ENCODE measurements at places on chromosomes 12 and 14.

GRCh38 chr14:34038358-34039057 is 87.6 kb upstream of the EGLN3 start:
- no peak for DNase-seq

- DNase-seq = no peak
These were observed 44.6 kb downstream of the SRGAP1 start for GRCh38 chr12:63888908-63889635.

DNA sequence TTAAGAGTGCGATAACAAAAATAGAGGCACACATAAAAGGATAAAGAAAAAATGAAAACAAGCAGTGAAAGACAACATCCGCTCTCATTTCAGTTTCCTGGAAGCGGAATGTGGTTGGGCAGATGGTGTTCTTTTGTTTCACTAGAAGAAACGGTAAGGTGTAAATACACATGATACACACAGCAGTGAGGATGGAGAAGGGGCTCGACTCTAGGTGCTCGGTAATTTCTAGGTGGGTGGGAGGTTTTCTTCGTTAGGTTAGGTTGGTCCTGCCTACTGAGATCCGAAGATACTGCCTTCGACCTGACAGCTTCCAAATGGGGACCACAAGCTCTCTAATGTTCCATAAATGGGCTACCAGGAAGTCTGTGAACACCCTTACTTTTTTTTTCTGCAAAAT is 1082.5 kb downstream of the BCL11B start:
- no peak for DNase-seq

DNA sequence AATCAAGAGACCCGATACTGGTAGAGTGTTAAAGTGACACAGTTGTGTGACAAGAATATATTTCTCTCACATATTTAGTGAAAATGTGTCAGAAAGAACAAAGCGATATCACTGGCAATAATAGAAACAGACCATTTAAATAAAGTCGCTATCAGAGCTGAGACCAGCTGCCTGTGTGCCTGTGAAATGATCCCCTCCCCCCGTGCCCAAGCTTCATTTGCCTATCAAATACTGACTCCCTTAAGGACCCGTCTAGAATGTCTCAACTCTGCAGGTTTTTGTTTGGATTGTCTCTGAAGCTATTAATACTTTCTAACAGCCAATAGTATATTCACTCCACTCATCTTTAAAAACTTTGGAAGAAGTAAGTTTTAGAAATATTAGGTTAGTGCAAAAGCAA is 98.9 kb downstream of the EGLN3 start:
- no peak for DNase-seq

GRCh38 chr14:99260116-99260515 is 11.9 kb downstream of the BCL11B start:
- no peak for DNase-seq

DNA sequence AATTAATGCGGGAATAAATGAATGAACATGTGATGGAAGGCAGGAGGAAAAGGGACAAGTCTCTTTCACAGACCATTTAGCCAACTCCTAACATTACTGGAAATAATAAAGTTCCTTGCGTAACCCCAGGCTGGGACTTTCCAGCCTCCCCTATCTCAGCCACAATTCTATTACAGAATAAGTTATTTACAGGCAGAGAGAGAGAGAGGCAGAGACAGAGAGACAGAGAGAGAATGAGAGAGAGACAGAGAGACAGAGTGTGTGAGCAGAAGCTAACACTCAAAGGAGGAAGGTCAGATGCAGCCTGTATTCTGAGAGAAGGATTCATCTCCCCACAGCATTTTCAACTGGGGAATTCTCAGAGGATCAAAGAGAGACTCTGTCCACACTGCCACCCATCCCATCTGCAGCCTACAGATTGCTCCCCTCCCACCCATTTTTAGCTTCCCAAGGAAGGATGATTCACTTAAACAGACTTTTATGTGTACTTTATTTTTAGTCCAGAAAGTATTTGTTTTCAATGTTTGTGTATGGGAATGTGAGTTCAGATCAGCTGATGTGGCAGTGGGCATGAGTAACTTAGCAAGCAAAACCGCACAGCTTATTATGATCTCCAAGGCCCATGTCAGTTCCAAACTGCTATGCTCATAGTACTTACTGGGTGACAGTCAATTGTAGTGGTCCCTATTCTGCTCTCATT is 165.7 kb downstream of the CAND1 start:
- DNase-seq = no peak

DNA sequence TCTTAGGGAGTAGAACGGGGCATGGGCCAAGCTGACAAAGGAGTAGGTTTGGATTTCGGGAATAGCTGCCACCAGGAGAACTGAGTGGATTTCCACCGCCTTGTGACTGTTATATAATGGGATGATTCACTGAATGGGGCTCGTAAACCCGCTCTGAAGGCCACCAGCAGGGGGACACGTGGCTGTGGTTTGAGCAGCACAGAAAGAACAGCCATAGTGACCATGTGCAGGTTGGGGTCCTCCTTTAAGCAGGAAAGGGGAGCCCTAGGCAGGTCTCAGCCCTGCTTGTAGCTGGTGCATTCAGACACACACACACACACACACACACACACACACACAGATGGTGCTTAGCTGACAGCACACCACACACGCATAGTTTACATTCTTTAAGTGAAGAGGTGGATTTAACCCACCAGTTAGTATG is 8.6 kb upstream of the ASB2 start:
- no peak for DNase-seq

DNA sequence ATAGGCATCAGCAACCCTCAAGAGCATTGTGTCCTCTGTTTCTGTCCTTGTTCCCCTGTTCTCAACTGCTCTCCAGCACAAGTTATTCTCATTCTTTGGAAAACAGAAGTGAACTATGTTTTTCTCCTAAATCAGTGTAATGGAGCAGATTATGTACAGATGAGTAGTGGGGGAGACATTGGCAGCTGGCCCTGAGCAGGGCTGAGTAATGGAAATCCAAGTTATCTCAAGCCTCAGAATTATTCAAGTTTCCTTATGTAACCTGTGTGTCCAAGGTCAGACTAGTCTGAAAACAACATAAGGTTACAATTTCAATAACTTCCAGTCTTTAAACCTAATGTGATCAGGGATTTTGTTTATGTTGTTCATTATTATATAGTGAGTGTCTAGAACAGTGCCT is 116.1 kb upstream of the FUT8 start:
- DNase-seq = no peak

DNA sequence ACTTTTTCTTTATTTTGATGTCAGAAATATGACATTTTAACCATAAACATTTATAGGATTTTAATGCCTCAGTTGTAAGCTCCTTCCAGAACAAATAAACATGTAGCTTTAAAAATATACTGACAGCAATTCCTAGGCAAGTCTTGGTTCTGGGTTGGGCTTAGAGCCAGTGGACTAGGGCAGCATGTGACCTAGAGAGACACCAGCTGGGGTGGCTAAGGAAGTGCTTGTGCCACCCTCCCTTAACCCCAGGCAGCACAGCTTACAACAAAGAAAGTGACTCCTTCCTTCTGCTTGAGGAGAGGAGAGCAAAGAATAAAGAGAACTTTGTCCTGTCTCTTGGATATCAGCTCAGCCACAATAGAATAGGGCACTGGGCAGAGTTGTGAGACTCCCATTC is 61.6 kb upstream of the KTN1 start:
- DNase-seq = no peak

GRCh38 chr14:60061371-60061770 is 30.4 kb upstream of the PCNX4 start:
- no peak for DNase-seq

- DNase-seq = no peak
These were observed 60.0 kb downstream of the DCAF5 start for GRCh38 chr14:69092840-69093422.

DNA sequence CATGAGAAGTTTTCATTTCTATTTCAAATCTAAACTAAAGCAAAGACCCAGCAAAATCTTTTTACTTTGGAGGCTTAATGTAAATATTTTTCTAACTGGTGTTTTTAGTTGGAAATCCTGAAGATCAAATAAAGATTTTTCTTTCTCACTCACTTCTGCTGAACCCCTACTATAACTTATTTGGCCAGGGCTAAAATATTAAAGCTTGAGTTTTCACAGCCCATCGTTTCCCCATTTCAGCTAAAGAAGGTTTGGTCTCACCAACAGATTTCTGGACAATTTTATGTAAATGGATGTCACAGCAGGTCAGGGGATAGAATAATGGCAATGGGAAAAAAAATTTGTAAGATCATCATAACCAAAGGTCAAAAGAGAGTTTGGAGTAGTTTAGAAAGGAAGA is 92.7 kb upstream of the DCN start:
- no peak for DNase-seq

- DNase-seq = no peak
These were observed 15.5 kb downstream of the HDAC7 start for GRCh38 chr12:47804171-47804570.

Measured in NCI-H1092 treated with DMSO at 0.1 percent for 48 hours (cell line).